ENCODE measurements at places on chromosomes 3 and 15. TPM values are rescaled to one million over a fixed set of nuclear protein-coding genes. Genes with fewer than 3 reads are reported as not detected.

OIP5 gene
- total RNA-seq: 8.3 TPM

EEFSEC gene
- 4.1 TPM for total RNA-seq

SI gene
- total RNA-seq: not detected

ZNF385D gene
- 0.27 TPM for total RNA-seq

DAZL gene
- total RNA-seq: not detected

RASGRP1 gene
- 0.85 TPM for total RNA-seq

REC114 gene
- total RNA-seq: not detected

TMED3 gene
- 148 TPM for total RNA-seq

ZNF662 gene
- total RNA-seq: 0.36 TPM

ATG7 gene
- total RNA-seq: 54.8 TPM

GABPB1 gene
- total RNA-seq: 66.9 TPM

RTP1 gene
- not detected for total RNA-seq

PRTG gene
- 1.4 TPM for total RNA-seq

CISH gene
- 0.19 TPM for total RNA-seq

CTXN2 gene
- total RNA-seq: under 0.01 TPM

A4GNT gene
- not detected for total RNA-seq

PLD1 gene
- 42.9 TPM for total RNA-seq

TRH gene
- total RNA-seq: not detected

ECE2 gene
- total RNA-seq: not detected

USP13 gene
- 8.0 TPM for total RNA-seq

GABRR3 gene
- not detected for total RNA-seq

LRRK1 gene
- 16.9 TPM for total RNA-seq
